SK-N-SH (cell line): ENCODE measurements at places on chromosomes 12 and 14.

GRCh38 chr14:99121319-99121875 lies 150.6 kb downstream of the BCL11B start:
- no peak for DNase-seq

DNA sequence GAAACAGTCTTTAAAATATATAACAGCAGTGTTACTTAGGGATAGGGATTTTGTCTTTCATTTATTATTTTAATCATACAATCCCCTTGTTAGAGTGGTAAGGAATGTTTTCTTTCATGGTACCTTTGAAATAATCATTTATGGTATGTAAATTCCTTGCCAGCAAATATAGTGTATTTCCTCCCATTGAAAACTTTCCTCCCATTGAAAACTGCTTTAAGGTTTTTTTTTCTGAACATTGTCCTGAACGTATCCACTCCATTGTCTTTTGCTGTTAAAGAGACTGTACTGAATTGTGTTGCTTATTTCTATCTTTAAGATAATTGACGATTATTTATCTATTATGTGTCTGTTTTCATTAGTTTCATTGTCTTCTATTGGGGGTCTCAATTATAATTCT lies 83.5 kb downstream of the PPHLN1 start:
- DNase-seq = no peak

- no peak for DNase-seq
These were observed 10.6 kb downstream of the TMED10 start for GRCh38 chr14:75165586-75166391.

DNA sequence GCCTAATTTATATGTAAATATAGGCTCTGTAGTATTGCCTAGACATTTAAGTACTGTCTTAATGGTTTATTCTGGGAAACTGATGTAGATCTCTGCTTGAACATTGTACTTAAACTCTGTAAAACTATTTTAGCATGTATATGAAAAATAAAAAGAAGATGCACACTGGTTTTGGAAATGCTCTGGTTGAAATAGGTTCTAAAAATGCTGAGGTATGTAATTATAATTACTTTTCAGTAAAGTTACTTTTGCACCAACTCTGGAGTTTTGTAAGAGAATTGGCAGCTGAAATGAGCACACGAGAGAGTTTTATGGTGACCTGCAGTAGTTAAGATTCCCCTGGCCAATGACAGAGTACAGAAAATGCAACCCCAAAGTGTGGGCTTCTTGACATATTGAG lies 353.9 kb downstream of the ATP23 start:
- DNase-seq = no peak

DNA sequence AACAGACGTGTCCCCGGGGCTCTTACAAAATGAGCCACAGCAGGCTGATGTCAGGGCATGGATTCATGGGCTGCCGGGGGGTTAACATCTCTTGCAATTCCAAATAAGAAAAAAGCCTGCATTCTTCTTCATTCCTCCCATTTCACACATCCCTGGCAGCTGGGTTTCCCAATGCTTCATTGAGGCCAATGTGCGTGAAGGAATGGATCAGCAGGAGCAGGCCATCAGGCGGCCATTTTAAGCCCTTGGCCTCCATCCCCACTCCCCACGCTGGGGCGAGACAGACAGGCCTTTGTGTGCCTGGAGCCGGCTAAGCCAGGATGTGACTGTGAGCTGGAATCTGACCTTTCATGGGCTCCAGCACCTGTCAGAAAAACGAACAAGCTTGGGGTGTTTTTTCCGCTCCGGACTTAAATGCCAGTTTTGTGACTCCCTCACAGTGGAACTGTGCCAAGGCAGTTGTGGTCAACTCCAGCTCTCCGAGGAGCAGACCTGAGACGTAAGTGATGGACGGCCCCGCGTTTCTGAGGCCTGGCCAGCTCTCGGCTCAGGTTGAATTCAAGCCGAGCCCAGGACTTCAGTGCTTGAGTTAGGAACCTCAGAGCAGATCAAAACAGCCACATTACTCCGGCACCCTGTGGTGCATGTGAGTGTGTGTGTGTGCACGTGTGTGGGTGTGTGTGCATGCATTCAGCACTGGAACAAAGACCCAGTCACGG lies 133.1 kb downstream of the TMEM30B start:
- DNase-seq = no peak
